MCF 10A (cell line): ENCODE measurements at places on chromosomes 12 and 14. TPM values are rescaled to one million over a fixed set of nuclear protein-coding genes. Genes with fewer than 3 reads are reported as not detected.

DNA sequence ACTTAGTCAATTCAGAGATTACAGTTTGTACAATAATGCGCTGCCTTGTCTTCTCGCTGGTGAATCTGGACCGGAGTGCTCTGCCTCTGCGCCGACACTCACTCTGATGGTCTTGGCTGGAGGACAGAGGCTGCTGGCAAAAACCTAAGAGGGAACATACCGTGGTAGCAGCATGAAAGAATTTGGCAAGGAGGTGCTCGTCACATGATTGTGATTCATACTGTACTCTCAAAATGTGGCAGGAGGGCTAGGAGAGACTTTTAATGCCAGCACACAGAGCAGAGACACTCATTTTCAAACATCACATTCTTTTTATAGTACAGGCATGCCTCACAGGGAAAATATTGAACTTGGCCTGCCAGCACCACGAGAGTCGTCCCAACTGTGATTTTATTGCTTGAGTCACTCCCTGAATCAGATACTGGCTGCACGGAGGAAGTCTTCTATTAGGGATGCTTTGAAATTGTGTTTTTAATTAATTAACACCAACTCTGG, 67.8 kb downstream of the HMGA2 start:
- DNase-seq, result peak; percentile 97

GRCh38 chr12:28963554-28963953, 185.5 kb upstream of the FAR2 start:
- peak; percentile 49 for DNase-seq

The OAS3 gene
- total RNA-seq, result 5.7 and 6.5 TPM in 2 replicates

GRCh38 chr14:64217834-64218233, 76.3 kb downstream of the ESR2 start:
- DNase-seq, result no peak

DNA sequence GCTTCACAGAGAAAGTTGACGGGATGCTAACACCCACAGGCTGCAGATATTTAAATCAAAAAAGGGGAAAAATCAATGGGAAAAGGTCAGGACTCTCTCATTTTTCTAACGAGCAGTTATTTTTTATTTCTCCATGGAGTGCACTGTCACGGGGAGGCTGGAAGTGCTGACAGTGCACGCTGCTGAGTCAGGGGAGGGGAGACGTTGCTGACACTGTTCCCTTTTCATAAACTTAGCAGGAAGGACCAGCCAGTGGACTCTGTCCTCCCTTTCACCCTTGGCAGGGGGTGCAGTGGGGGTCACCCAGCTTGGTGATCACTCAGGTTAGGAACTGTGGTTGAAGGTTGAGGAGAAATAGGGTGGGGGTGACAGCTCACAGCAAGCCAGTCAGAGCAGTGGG, 65.6 kb upstream of the FUT8 start:
- DNase-seq, result no peak

GRCh38 chr12:15090441-15090840, 117.6 kb downstream of the PDE6H start:
- DNase-seq, result no peak

DNA sequence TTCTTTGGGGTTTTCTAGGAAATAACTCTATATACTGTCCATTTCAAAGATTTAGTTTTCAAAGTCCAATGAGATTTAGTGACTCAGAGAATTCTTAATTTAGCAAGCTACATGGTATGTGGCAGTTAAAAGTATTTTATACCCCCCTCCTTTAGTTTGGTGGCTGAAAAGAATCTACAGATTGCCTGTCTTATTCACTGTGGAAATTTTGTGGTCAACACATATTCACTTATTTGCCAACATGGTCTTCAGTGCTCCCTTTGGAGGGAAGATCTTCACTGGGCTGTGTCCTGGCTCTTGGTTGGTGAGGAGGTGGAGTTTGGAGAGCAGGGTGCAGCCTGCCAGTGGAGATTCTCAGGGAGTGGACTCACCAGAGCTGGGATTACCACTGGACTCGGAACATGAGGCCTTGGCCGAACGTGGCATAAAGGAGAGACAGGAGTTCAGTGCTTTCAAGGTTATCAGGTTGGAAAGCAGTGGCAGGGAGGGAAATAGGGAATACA, 39.8 kb downstream of the SAMD4A start:
- DNase-seq, result no peak

- no peak for DNase-seq
Observed at GRCh38 chr14:74289801-74290200, 12.9 kb downstream of the ABCD4 start.

GRCh38 chr12:124111006-124111405, 138.0 kb downstream of the ZNF664 start:
- DNase-seq, result no peak

GRCh38 chr12:130581782-130582181, 134.3 kb downstream of the RIMBP2 start:
- DNase-seq, result no peak

GRCh38 chr14:104799244-104800014, 1.5 kb upstream of the ZBTB42 start:
- DNase-seq, result no peak

DNA sequence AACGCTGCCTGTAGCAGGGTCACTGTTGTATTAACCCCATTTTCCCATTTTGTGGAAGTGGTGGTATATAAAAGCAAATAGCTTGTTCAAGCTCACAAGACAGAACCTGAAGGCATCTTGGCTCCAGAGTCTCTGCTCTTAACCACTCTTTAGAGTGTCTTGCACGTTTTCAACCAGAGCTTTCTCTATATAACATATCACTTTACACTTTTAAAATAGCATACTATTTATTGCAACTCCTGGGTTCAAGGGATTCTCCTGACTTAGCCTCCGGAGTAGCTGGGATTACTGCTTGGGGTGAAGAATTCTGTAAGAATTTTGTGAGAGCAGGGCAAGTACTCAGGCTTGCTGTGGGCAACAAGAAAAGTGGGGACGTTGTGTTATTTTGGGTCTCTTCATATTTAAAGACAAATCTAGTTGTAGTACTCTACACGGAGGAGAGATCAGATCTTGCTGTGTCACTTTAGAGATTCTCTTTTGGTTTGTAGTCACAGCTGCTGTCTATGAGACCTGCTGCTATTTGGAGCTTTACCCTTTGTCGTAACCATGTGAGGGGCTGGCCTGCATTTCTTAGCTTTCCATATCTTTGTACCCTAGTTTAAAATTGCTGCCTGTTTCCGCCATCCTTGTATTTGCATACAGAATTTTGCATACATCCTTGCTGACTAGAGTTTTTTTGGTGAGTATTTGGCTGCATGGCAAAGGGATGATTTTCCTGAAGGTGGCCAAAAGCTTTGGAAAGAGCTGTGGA, 40.7 kb downstream of the WDR20 start:
- no peak for DNase-seq

DNA sequence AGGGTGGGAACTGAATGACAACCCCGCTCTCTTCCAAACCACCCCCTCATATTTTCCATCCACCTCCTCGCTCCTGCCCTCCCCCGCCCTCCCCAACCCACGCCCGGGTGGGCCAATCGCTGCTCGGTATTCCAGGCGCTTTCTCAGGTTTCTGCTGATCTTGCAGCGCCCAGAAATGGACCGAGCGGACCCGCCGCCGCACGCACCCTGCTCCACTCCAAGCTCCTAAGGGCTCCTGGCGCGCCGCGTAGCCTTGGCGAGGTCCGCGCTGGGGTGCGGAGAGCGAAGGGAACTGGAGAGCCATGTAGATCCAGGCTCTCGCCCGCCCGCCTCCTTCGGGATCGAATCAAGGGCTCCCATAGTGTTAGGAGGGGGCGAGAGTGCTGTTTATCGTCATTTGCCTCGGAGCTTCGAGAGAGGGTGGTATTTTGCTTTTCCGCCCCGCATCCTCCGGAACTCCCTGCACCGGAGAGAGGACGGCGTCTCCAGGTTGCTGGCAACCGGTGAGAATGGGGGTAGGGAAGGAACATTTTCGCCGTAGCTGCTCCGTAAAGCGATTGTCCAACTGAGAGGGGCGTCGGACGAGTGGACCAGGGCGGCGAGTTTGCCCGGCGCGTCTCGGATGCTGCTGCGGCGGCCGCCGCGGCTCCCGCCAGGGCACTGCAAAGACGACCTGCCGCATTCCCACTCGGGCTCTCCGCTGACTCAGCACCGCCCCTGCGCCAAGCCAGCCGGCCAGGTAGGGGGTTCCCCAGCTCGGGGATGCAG, at the start of gene KCNA1:
TSS of gene KCNA1 (plus strand) at position 172 of the 768 bp plus-strand sequence. CDS start 1,474 bp downstream, outside the sequence.
- no peak for DNase-seq

The RPL6 gene
- 2,095 and 2,221 TPM in 2 replicates for total RNA-seq

- no peak for DNase-seq
Observed at GRCh38 chr14:62409169-62409568, 636.1 kb downstream of the KCNH5 start.

GRCh38 chr12:77760271-77761025, 70.2 kb upstream of the NAV3 start:
- no peak for DNase-seq

DNA sequence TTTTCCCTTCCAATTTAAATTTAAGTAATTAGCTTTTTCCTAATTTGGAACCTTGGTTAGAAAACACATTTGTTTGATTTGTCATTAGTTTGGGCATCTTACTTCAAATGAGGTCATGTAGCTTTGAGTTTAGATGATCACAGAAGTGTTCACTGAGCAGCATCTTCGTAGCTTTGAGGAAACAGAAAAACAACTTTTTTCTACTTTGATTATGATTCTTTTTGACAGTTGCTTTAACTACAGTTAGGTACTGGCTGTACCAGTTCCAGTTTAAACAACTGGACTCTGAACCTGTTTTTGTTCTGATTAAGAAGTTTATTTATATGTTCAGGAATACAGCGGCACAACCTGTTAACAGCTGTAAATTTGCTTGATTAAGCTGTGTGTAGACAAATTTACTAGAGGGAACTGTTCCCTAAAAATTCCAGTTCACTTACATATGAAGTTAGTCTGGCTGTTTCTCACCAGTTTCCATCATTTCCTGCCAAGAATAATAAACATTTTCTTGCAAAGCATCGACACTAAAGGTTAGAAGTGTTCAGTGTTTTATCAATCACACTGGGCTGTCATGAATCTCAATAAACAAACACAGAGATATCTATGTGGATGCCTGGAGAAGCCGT, 191.9 kb downstream of the RAD51B start:
- DNase-seq, result peak; percentile 27

DNA sequence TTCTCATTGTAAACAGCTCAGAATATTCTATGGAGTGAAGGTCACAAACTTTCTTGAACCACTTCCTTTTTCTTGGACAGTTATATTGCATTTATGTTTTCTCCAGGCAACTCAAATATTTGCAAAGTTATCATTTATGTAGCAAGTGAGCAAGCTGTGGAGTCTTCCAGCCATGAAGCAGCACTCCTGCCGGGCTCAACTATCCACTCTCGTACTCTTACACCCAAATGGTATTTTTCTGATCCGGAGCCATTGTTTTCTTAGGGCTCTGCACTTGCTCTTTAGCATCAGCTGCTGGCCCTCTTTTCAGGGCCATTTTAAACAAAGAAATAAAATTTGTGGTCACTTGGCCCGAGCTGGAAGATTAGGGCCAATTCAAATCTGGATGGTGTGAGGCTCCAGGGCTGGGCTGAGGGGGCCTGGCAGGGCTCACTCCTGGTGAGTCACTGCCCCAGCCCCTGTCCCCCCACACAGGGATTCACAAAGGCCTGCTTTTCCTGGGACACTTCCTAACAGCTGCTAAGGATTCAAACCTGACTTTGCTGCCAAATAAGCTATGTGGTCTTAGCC, 19.7 kb downstream of the SYNE3 start:
- DNase-seq, result no peak

The RPGRIP1 gene
- total RNA-seq, result not detected in 2 replicates

The CAPZA3 gene
- 0.28 and 0.49 TPM in 2 replicates for total RNA-seq

DNA sequence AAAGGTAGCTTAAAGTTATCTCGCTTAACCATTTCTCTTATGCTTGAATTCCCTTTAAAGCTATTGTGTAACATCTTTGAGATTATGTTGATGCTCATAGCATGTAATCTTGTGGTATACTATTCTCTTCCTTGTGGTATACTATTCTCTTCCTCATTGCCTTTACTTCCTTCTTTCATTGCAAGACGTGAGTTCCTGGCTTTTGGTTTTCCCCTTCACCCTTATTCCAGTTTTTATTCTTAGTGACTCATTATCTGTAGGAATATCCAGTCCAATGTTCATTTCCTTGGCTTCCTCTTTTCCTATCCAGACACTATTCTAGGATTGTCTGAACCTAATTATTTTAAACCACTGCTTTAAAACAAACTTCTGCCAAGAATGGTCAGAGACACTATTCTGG, 564.0 kb downstream of the CCER1 start:
- DNase-seq, result no peak

GRCh38 chr12:30858471-30858870, 68.1 kb upstream of the TSPAN11 start:
- DNase-seq, result no peak

The SNX6 gene
- 72.5 and 85.9 TPM in 2 replicates for total RNA-seq

DNA sequence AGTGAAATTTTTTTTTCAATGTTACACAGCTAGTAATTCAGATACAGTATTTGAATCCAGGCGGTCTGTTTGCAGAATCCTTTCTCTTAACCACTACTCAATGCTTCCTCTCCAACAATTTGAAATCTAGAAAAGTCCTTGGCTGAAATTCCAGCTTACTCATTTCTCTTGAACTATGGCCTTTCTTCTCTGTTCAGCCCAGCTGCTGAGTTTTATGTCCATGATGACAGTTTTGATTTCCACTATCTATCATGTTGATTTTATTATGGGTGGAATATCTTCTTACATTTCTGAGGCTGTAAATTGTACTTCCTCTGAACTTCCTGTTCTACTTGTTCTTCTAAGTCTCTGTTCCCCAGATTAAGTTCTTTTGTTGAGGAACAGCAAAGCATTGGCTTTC, 315.3 kb downstream of the DIO2 start:
- no peak for DNase-seq

DNA sequence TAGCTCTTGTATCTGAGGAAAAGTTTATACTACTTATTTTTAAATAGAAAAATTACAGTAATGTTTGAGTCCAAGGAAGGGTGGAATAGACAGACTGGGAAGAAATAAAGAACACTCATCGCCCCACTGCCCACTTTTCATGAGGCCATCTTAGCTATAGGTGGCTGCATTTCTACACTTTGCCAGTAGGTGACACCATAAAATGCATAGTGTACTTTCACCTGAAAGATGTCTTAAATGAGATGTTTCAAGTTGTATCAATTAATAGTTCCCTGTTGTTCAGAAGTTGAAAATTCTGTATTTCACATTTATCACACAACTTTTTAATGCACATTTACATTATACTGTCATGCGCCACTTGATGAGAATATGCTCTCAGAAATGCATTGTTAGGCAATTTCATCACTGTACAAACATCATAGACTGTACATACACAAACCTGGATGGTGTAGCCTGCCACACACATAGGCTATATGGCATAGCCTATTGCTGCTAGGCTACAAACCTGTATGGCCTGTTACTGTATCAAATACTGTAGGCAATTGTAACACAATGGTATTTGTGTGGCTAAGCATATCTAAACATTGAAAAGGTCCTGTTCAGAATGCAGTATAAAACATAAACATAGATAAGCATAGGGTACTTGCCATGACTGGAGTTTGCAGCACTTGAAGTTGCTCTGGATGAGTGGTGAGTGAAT, 27.6 kb downstream of the PMCH start:
- peak; percentile 44 for DNase-seq

The MYL2 gene
- total RNA-seq, result not detected in 2 replicates

GRCh38 chr14:104893435-104894207, 28.6 kb downstream of the CEP170B start:
- DNase-seq, result no peak

The CLEC4E gene
- not detected in 2 replicates for total RNA-seq

- no peak for DNase-seq
Observed at GRCh38 chr14:30873308-30874119, 845 bp upstream of the COCH start.

- DNase-seq, result peak; percentile 59
Observed at GRCh38 chr12:126668961-126669360, 1598.0 kb upstream of the TMEM132C start.
